ENCODE measurements at places on chromosomes 7 and 10.

DNA sequence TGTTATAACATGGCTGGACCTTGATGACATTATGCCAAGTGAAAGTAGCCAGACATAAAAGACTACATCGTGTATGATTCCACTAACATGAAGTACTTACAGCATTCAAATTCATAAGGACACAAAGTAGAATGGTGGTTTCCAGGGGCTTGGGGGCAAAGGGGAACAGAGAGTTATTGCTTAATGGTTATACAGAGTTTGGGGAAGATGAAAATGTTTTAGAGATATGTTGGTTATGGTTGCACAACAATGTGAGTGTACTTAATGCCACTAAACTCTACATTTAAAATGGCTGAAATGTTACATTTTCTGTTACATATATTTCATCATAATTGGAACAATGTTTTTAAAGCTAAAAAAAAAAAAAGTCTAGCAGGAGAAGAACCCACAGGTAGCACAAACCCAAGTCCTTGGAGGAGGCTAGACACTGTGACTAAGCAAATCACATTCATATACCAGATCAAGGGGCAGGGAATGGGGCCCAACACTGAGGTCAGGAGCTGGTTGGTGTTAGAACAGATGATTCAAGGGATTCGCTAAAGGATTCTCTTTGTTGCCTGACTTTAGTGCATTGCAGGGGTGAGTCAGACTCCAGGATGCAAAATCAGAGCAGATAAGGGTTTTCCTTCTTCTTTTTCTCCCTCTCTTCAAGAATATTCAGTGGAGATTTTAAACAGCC is 25.1 kb upstream of the AOAH start:
- DNase-seq = no peak

DNA sequence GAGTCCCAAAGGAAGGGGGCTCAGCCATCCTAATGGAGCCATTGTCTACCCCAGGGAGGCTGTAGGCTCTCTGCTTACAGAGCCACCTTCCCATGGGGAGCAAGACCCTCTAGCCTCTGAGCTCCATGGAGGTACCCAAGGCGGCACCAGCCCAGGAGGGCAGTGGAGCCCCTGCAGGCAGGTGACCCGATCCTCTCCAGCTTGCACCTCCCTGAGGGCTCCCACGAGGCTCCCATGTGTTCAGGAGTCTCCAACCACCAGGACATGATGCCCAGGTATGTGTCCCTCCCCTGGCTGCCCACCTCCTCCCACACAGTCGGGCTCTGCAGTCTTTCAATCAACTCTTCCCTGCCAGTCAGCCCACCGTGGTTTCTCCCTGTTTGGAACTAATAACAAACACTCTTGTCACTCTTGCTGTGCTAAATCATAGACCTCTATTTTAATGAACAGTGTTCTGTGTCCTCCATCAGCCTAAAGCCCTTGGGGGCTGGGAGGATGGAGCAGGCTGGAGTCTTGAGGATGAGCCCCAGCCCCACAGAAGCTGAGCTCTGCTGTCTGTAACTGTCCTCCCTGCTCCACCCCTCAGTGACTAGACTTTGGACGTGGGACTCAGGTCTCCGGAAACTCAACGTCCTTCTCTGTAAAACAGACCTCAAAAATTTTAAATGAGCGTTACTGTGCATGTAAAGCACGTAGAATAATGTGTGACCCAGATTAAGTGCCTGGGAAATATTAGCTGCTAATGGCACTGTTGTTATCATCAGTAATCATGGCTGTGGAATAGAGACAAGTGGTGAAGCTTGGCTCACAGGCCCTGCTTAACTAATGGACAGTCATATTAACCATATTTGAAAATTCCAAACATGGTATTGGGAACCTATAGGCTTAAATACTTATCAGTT is 298.9 kb downstream of the WDR37 start:
- no peak for DNase-seq

- DNase-seq = no peak
Observed at GRCh38 chr10:133110609-133111275, 23.0 kb downstream of the ADGRA1 start.

DNA sequence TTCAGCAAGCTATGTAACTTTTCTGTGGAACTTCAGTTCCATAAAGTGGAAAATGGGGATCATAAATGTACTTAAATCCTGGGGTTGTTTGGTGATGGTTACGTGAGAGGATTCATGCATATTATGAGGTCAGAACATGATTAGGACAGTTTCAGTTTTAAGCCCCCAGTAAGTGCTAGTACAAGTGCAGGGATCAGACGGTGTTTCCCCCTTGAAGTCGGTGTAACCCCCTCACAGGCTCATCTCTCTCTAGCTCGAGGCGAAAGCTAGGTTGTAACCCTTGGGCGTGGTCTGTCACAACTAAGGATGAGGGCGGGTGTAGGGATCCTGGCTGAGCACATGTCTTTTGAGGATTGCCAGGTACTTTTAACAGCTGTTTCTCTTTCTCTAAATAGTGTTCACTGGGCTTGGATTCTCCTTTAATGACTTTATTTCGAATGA is 84.7 kb downstream of the SPAG6 start:
- no peak for DNase-seq

DNA sequence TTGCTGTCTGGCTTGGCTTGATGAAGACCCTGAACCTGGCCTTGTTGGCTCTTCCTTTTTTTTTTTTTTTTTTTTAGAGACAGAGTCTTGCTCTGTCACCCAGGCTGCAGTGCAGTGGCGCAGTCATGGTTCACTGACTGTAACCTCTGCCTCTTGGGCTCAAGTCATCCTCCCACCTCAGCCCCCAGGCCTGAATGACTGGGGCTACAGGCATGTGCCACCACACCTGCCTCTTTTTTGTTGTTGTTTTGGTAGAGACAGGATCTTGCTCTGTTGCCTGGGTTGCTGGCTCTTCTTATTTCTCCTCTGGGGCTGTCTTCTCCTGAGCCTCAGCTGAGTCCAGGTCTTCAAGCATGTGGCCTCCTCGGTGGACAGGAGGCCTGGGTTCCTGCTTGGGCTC is 44.7 kb downstream of the PRF1 start:
- no peak for DNase-seq

DNA sequence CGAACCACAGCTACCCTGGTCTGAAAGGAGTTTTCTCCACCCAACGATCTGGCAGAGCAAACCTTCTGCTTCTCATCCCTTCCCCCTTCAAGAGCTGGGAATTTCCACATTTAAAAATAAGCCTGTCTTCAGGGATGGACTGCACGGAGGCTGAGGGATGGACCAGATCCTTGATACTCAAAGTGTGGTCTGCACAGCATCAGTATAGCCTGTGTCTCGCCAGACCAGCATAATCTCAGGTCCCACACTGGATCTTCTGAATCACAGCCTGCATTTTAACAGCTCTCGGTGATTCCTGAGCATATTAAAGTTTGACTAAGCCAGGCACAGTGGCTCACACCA is 7.1 kb downstream of the KCNMA1 start:
- DNase-seq = no peak

DNA sequence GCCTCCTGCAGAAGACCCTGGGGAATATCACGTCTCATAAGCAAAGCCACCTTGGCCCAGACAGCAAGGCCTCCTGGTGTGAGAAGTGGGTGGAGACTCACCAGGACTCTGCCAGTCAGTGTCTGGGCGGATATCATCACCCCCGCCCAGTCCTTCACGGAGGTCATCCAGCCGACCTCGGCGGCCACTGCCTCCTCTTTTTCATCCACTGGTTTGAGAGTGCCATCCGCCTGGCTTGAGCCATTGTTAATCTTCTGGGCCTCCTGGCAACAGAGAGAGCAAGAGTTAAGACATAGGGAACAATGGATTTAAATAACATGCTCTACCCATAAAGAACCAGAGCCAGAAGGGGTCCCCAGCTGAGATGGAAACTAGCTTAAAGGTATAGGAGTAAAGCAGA is 233.8 kb downstream of the KCNMA1 start:
- DNase-seq = no peak

GRCh38 chr10:95841661-95842498 is 65.9 kb upstream of the CC2D2B start:
- DNase-seq = no peak

DNA sequence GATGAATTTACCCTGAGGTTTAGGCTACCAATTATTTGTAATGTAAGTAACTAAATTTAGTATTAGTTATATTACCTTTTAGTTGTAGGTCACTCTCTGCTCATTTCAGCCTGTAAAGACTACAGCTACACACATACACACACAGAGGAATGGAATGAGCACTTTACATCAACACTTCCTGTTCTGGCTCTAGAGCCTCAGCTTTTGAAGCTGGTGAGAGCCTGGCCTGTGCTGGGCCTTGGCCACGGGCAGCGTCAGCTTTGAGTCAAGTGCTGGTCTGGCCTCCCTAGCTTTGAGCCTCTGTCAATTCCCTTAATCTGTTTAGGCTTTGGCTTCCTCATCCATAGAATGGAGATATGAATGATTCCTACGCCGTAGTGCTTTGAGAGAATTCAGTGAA is 141.7 kb downstream of the EGFR start:
- DNase-seq = no peak

Measured in stimulated activated CD8-positive, alpha-beta memory T cell treated with anti-CD3 and anti-CD28 coated beads, Interleukin-15, amount 100 ng/mL, for 48 hours (primary cell).